ENCODE measurements at places on chromosomes 16 and 17. TPM values are rescaled to one million over a fixed set of nuclear protein-coding genes. Genes with fewer than 3 reads are reported as not detected.

GRCh38 chr17:76947771-76948170 is 79.6 kb downstream of the MGAT5B start:
- H3K4me3 ChIP-seq: no peak overlapping the region
- H3K36me3 ChIP-seq: no peaks in the 10 kb centered on the region
- DNase-seq: no peak
- H3K27me3 ChIP-seq: no peaks in the 10 kb centered on the region
- peaks cover 9% of the 10 kb centered on the region for H3K4me1 ChIP-seq

DLX3 gene
- total RNA-seq: 0.15 TPM

GRCh38 chr17:82838386-82839063 is 1.3 kb downstream of the ZNF750 start:
- no peak overlapping the region for H3K27ac ChIP-seq
- DNase-seq: no peak
- no peak overlapping the region for H3K4me3 ChIP-seq
- H3K4me1 ChIP-seq: peaks cover 4% of the 10 kb centered on the region

DNA sequence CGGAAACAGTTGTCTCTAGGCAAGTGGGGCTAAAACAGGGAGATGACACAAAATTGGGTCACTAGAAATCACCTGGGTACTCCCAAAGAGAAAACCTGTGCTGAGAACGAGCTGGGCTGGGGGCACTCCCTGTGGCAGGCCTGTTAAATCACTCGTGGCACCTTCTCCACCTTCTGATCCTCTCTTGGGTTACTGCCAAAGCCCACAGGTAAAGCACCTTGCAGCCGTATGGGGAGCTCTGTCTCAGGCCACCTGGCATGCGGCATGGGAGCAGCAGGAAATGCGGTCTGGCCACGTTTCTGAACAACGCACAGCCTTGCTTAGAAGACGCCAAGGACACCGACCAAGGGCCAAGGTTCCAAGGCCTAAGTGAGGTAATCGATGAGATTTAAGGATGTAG is 21.5 kb upstream of the ICAM2 start:
- H3K36me3 ChIP-seq: no peaks in the 10 kb centered on the region
- H3K27ac ChIP-seq: no peak overlapping the region
- H3K27me3 ChIP-seq: no peaks in the 10 kb centered on the region
- H3K4me3 ChIP-seq: no peak overlapping the region
- H3K4me1 ChIP-seq: no peaks in the 10 kb centered on the region

GGT6 gene
- not detected for total RNA-seq

GRCh38 chr17:4261452-4261851 is 2.3 kb downstream of the ANKFY1 start:
- H3K27me3 ChIP-seq: no peaks in the 10 kb centered on the region
- peaks cover 3% of the 10 kb centered on the region for H3K36me3 ChIP-seq
- H3K4me1 ChIP-seq: peaks cover 6% of the 10 kb centered on the region
- DNase-seq: no peak

GRCh38 chr16:1054660-1055556 is 17.6 kb upstream of the SSTR5 start:
- no peak overlapping the region for H3K27ac ChIP-seq
- H3K4me1 ChIP-seq: no peaks in the 10 kb centered on the region
- no peak overlapping the region for H3K4me3 ChIP-seq
- no peaks in the 10 kb centered on the region for H3K36me3 ChIP-seq
- no peak for DNase-seq
- H3K27me3 ChIP-seq: no peaks in the 10 kb centered on the region
